A549 treated with Hydrocortisone at 1 μM for 4 hours (cell line): ENCODE measurements at places on chromosomes 7 and 10. TPM values are rescaled to one million over a fixed set of nuclear protein-coding genes. Genes with fewer than 3 reads are reported as not detected.

KNDC1 gene
- 0.91 to 2.6 TPM (median 1.4 TPM) in 5 replicates for total RNA-seq

LRRTM3 gene
- not detected in 5 replicates for total RNA-seq

ZNF488 gene
- total RNA-seq, result 10.9 to 15.0 TPM (median 13.2 TPM) in 5 replicates

LRRC4 gene
- total RNA-seq, result not detected in 5 replicates

NPSR1 gene
- not detected in 5 replicates for total RNA-seq

IFIT1 gene
- 3.7 to 5.8 TPM (median 4.0 TPM) in 5 replicates for total RNA-seq

ST8SIA6 gene
- total RNA-seq, result 0.06 to 0.12 TPM (median 0.06 TPM) in 4 of 5 replicates, not detected in the other

SNX10 gene
- total RNA-seq, result 4.6 to 5.8 TPM (median 5.0 TPM) in 5 replicates

OR2A7 gene
- total RNA-seq, result not detected in 5 replicates

ACTR3C gene
- not detected in 5 replicates for total RNA-seq

UPP1 gene
- total RNA-seq, result 61.2 to 93.6 TPM (median 76.2 TPM) in 5 replicates

GPC2 gene
- total RNA-seq, result 0.60 to 1.1 TPM (median 0.95 TPM) in 5 replicates

DPP6 gene
- not detected in 5 replicates for total RNA-seq

ARHGAP22 gene
- 3.5 to 4.0 TPM (median 3.7 TPM) in 5 replicates for total RNA-seq

GIMAP7 gene
- not detected in 5 replicates for total RNA-seq

C7orf57 gene
- total RNA-seq, result 0.12 to 0.31 TPM (median 0.26 TPM) in 5 replicates

HOXA2 gene
- 0.53 to 0.81 TPM (median 0.69 TPM) in 5 replicates for total RNA-seq

PTPRE gene
- total RNA-seq, result 3.5 to 6.0 TPM (median 5.6 TPM) in 5 replicates

PUS7 gene
- 22.5 to 36.2 TPM (median 26.4 TPM) in 5 replicates for total RNA-seq

SH2D4B gene
- 0.03 TPM in 2 of 5 replicates, not detected in the others for total RNA-seq

PGAM2 gene
- total RNA-seq, result not detected in 5 replicates

SPDYE16 gene
- not detected in 5 replicates for total RNA-seq

VENTX gene
- total RNA-seq, result not detected in 5 replicates

HMX2 gene
- total RNA-seq, result 0.10 to 0.15 TPM (median 0.12 TPM) in 4 of 5 replicates, not detected in the other

ZNF800 gene
- 8.4 to 12.9 TPM (median 11.1 TPM) in 5 replicates for total RNA-seq

ABCC2 gene
- 111 to 137 TPM (median 117 TPM) in 5 replicates for total RNA-seq

NME8 gene
- not detected in 5 replicates for total RNA-seq
